Activated B cell treated with CpG ODN at 0.5 μM for 24 hours (primary cell): ENCODE measurements at places on chromosomes 13 and 19. TPM values are rescaled to one million over a fixed set of nuclear protein-coding genes. Genes with fewer than 3 reads are reported as not detected.
A peak's percentile ranks its signal among the peaks of the same experiment; 100 is the strongest.

The SIGLEC10 gene
- 50.3 and 52.2 TPM in 2 replicates for total RNA-seq

The EBI3 gene
- 177 and 186 TPM in 2 replicates for total RNA-seq

The FCAR gene
- total RNA-seq: 0.20 TPM in 1 of 2 replicates, not detected in the other

The TEKTIP1 gene
- 7.1 and 8.1 TPM in 2 replicates for total RNA-seq

GRCh38 chr13:20118268-20119140, 42.3 kb downstream of the GJA3 start:
- H3K27me3 ChIP-seq: peaks cover 21% of the 10 kb centered on the region
- peak overlapping the region; percentile 82 for H3K4me3 ChIP-seq
- no peak for DNase-seq
- no peak overlapping the region for H3K27ac ChIP-seq

DNA sequence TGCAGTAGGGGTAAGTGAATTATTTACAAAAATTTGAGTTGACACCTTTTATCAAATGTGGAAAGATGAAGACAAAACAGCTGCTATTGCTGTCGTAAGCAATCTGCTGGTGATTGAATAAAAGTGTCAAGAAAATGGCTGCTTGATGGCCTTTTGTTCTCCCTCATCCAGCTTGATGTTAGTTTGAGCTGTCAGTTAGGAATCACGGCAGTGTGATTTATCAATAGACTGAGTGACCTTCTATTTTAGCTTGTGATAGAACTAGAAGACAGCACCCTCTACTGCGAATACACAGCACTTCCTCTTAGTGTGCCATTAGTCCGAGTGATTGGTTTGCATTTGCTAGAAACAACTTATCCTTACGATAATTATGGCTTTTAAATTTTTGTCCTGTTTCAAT, 76.3 kb downstream of the MZT1 start:
- DNase-seq: no peak
- H3K4me1 ChIP-seq: no peaks in the 10 kb centered on the region
- H3K4me3 ChIP-seq: no peak overlapping the region
- no peaks in the 10 kb centered on the region for H3K36me3 ChIP-seq
- peaks cover 5% of the 10 kb centered on the region for H3K27me3 ChIP-seq
- no peak overlapping the region for H3K27ac ChIP-seq

GRCh38 chr19:29040292-29040691, 172.7 kb downstream of the UQCRFS1 start:
- no peak for DNase-seq
- no peak overlapping the region for H3K4me3 ChIP-seq
- H3K36me3 ChIP-seq: no peaks in the 10 kb centered on the region

DNA sequence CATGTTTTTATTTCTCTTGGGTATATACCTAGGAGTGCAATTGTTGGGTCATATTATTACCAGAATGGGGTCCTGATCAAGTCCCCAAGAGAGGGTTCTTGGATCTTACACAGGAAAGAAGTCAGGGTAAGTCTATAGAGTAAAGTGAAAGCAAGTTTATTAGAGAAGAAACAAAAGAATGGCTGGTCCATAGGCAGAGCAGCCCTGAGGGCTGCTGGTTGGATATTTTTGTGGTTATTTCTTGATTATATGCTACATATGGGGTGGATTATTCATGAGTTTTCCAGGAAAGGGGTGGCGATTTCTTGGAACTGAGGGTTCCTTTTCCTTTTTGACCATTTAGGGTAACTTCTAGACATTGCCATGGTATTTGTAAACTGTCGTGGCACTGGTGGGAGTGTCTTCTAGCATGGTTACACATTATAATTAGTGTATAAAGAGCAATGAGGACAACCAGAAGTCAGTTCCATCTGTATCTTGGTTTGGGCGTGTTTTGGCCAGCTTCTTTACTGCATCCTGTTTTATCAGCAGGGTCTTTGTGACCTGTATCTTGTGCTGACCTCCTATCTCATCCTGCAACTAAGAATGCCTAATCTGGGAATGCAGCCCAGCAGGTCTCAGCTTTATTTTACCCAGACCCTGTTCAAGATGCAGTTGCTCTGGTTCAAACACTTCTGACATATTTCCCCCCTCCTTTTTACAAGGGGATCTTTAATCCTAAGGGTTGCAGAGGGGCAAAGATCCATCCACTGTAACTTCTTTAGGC, 41.1 kb downstream of the CEACAM1 start:
- no peak for DNase-seq
- H3K4me3 ChIP-seq: no peak overlapping the region
- no peaks in the 10 kb centered on the region for H3K27me3 ChIP-seq
- H3K27ac ChIP-seq: no peak overlapping the region
- H3K36me3 ChIP-seq: no peaks in the 10 kb centered on the region

- H3K27me3 ChIP-seq: no peaks in the 10 kb centered on the region
- DNase-seq: no peak
- peaks cover 29% of the 10 kb centered on the region for H3K4me1 ChIP-seq
- peak within 1 kb of the TSS; percentile 81 for H3K4me3 ChIP-seq
These were observed at the start of gene STAP2 for GRCh38 chr19:4338441-4339355. TSS of gene STAP2 (minus strand) at chr19:4338827. CDS start at chr19:4338753, 74 bp downstream.

- DNase-seq: no peak
- no peaks in the 10 kb centered on the region for H3K36me3 ChIP-seq
- H3K27ac ChIP-seq: peak overlapping the region; percentile 6
- peaks cover 31% of the 10 kb centered on the region for H3K4me1 ChIP-seq
These were observed 316.3 kb downstream of the DLEU7 start for GRCh38 chr13:50527188-50527587.

DNA sequence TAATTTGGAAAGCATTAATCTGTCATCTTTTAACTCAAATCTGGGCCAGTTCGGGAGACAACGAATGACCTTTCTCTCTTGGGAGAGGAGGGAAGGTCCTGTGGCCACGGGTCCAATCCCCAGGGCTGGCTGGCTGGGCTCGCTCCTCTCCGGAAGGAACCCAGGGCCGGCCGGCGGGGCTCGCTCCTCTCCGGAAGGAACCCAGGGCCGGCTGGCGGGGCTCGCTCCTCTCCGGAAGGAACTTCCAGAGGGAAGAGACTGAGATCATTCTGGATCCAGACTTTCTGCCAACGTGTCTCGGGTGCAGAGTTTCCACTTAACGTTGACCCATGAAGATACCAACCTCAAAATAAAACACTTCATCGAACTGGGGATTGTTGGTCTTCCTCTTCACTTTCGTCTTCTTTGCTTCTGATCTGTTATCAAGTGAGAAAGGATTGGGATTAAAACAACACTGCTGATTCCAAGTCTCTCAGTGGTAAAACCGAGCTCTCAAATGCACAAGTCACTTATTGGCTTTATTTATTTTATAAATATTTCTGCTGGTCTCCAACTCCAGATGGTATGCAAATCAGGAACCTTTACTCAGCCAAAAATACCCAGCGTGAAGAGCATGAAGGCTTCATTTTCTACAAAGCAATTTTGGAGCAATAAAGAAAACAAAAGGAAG, 53.3 kb upstream of the C13orf46 start:
- no peak for DNase-seq
- peak overlapping the region; percentile 78 for H3K27ac ChIP-seq
- no peaks in the 10 kb centered on the region for H3K27me3 ChIP-seq
- peak overlapping the region; percentile 38 for H3K4me3 ChIP-seq
- peaks cover 44% of the 10 kb centered on the region for H3K36me3 ChIP-seq
- peaks cover 55% of the 10 kb centered on the region for H3K4me1 ChIP-seq

DNA sequence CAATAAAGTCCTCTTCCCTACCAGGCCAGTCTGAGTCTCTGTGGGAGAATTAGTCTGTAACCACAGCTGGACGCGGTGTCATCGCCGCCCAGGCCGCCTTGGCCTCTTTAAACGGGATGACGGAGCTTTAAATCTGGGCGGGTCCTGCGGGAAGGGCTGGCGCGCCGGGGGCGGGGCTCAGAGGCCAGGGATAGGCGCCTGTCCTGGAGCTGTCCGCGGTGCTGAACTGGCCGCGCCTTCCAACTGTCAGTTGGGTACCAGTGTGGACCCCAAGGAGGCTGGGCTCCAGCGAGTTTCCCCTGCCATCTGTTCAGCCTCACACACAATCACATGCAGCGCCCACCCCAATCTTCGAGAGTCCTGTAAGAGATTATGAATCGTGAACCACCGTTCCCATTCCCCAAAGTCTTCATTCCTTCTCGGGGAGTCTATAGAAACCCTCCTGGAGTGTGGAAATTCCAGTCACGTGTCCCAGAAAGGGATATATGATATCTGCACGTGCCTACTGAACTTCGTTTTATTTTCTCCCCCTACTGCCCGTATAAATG, 11.5 kb downstream of the APLP1 start:
- H3K27me3 ChIP-seq: peaks cover 28% of the 10 kb centered on the region
- H3K27ac ChIP-seq: no peak overlapping the region
- H3K4me1 ChIP-seq: peaks cover 6% of the 10 kb centered on the region
- DNase-seq: peak; percentile 60
- H3K36me3 ChIP-seq: no peaks in the 10 kb centered on the region

GRCh38 chr13:111664696-111665095, 344.3 kb downstream of the TEX29 start:
- H3K27me3 ChIP-seq: no peaks in the 10 kb centered on the region
- no peaks in the 10 kb centered on the region for H3K4me1 ChIP-seq
- no peak overlapping the region for H3K4me3 ChIP-seq
- no peaks in the 10 kb centered on the region for H3K36me3 ChIP-seq
- no peak for DNase-seq
- H3K27ac ChIP-seq: no peak overlapping the region

DNA sequence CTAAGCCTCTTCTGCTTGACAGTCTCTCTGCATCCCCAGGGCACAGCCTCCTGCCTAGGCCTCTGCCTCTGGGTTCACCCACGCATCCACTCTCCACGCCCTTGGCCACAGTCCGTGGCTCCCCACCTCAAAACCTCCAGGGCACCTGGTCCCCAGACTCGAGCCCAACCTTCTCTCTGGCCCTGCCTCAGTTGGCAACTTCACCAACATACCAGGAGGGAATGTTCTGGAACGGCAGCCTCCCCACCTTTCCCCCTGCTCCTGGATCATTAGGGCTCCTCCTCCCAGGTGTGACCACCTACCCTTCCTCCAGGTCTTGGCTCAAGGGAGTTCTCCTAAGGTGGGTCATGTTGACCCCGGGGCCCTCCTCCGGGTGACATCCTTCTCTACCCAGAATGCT, 69.1 kb downstream of the SOX1 start:
- no peaks in the 10 kb centered on the region for H3K27me3 ChIP-seq
- H3K27ac ChIP-seq: no peak overlapping the region
- no peak for DNase-seq
- H3K4me1 ChIP-seq: no peaks in the 10 kb centered on the region
- H3K36me3 ChIP-seq: no peaks in the 10 kb centered on the region

DNA sequence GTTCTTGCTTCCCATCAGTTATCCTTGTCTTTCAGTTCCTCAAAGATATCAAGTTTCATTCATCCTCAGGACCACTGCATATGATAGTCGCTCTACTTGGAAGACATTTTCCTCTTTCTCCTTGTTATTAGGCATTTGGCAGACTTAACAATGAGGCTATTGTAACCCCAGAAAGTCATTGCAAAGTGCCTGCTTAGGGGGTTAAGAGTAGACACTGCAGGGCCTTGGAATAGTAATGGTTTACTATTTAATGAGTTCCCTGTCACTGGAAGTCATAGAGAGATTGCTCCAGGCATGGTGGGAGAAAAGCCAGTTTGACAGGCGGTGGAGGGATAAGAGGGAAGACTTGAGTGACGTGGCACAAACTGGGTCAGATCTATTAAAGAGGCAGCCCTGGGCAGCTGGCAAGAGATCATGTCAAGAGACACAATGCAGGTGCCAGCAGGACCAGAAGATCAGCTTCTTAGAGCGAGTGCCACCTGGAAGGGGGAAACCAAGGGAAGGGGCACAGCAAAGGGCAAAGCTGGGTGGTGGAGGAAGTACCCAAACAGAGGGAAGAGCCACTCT, 16.8 kb upstream of the CPB2 start:
- no peak for DNase-seq
- no peaks in the 10 kb centered on the region for H3K27me3 ChIP-seq
- peaks cover 28% of the 10 kb centered on the region for H3K4me1 ChIP-seq
- peaks cover 17% of the 10 kb centered on the region for H3K36me3 ChIP-seq
- no peak overlapping the region for H3K27ac ChIP-seq

GRCh38 chr13:98301721-98302120, 124.7 kb upstream of the RNF113B start:
- H3K27me3 ChIP-seq: peaks cover 6% of the 10 kb centered on the region
- no peaks in the 10 kb centered on the region for H3K4me1 ChIP-seq
- H3K36me3 ChIP-seq: no peaks in the 10 kb centered on the region
- H3K27ac ChIP-seq: no peak overlapping the region
- no peak for DNase-seq

DNA sequence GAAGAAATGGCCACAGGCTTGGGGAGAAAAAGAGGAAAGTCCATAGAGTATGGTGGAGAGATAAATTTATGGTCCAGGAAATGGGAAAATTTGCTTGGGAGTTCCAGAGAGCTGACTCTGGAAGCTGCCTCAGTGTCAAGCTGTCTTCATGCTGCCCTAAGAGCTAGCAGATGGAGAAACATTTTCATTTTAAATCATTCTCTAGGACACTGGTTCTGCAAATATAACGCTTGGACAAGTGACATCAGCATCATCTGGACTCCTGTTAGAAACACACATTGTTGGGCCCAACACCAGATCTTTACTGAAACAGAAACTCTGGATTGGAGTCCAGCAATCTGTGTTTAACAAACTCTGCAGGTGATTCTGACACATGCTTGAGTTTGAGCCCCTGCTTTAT, 592.0 kb upstream of the KLF12 start:
- no peak for DNase-seq
- no peak overlapping the region for H3K27ac ChIP-seq
- H3K27me3 ChIP-seq: no peaks in the 10 kb centered on the region
- no peaks in the 10 kb centered on the region for H3K4me1 ChIP-seq
- H3K4me3 ChIP-seq: no peak overlapping the region
- H3K36me3 ChIP-seq: no peaks in the 10 kb centered on the region

DNA sequence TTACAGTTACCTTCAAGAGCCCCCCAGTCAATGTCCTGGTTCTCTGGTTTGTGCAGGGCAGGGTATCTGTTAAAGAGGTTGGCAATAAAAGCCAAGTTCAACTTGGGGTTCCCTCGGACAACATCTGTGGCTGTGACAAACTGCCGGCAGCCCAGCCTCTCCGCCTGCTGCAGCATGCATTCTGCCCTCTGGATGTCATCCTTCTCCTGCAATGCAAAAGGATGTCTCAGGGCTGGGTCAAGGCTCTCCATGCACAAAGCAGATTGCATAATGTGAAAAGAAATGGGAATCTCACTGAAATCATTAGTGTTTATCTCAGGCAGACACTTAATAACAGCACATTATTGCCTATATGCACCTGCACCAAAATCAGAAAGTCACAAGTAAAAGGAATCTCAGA, 35.1 kb downstream of the LCP1 start:
- no peak for DNase-seq
- H3K4me3 ChIP-seq: no peak overlapping the region
- H3K36me3 ChIP-seq: peaks cover 89% of the 10 kb centered on the region
- no peaks in the 10 kb centered on the region for H3K27me3 ChIP-seq
- no peak overlapping the region for H3K27ac ChIP-seq

DNA sequence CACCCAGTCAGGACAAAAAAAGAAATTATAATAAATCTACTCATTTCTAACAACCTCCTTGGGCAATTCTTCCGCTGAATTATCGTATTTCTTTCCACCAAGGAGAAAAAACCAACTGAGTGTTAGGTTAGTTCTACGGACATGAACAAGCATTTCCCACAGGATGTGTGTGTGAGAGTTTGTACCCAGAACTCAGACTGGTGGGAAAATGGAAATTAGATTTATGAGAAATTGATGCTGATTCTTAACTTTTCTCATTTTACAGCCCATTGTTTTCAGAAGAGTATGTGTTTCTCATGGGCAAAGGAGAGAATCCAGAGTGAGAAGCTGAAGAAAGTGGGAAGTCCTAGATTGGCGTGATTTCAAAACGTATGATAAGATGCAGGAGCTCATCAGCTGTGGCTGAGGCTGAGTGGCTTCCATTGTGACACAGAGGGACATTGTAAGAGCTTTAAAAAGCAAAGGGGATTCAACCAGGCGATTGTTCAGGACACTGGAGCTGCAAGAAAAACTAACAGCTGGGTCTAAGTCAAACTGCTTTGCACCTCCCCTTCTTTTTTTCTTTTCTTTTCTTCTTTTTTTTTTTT, 184.7 kb upstream of the ARGLU1 start:
- DNase-seq: no peak
- H3K4me1 ChIP-seq: no peaks in the 10 kb centered on the region
- no peak overlapping the region for H3K27ac ChIP-seq
- H3K27me3 ChIP-seq: peaks cover 3% of the 10 kb centered on the region
- no peak overlapping the region for H3K4me3 ChIP-seq
